ENCODE measurements at places on chromosomes 7 and 10. TPM values are rescaled to one million over a fixed set of nuclear protein-coding genes. Genes with fewer than 3 reads are reported as not detected.

- no peak overlapping the region for H3K27ac ChIP-seq
- no peak for DNase-seq
- H3K4me1 ChIP-seq, result no peaks in the 10 kb centered on the region
- H3K27me3 ChIP-seq, result no peaks in the 10 kb centered on the region
- no peak overlapping the region for H3K4me3 ChIP-seq
Observed at GRCh38 chr7:81710751-81711150, 59.1 kb downstream of the HGF start.

- no peaks in the 10 kb centered on the region for H3K36me3 ChIP-seq
- no peak overlapping the region for H3K27ac ChIP-seq
- H3K4me1 ChIP-seq, result peaks cover 5% of the 10 kb centered on the region
- H3K4me3 ChIP-seq, result no peak overlapping the region
Observed at GRCh38 chr7:42726066-42726785, 185.6 kb downstream of the C7orf25 start.

DNA sequence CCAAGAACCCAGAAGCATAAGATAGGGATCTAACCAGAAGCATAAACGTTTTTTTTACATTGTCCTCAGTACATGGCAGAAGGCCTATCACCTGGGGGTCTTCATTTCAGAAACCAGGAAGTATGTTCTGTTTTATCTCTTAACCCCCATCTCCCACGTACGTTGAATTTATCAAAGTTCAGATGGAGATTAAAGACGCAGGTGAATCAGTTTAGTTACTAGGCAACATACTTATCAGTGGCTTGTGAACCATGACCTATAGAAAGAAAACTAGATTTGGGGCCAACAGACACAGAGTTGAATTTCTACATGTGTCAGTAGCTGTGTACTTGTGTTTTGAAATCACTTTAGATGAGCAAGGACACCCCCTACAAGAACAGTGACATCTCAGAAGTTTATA, 122.7 kb downstream of the GPR158 start:
- H3K4me1 ChIP-seq, result no peaks in the 10 kb centered on the region
- H3K27ac ChIP-seq, result no peak overlapping the region
- DNase-seq, result no peak
- H3K36me3 ChIP-seq, result no peaks in the 10 kb centered on the region
- no peak overlapping the region for H3K4me3 ChIP-seq

DNA sequence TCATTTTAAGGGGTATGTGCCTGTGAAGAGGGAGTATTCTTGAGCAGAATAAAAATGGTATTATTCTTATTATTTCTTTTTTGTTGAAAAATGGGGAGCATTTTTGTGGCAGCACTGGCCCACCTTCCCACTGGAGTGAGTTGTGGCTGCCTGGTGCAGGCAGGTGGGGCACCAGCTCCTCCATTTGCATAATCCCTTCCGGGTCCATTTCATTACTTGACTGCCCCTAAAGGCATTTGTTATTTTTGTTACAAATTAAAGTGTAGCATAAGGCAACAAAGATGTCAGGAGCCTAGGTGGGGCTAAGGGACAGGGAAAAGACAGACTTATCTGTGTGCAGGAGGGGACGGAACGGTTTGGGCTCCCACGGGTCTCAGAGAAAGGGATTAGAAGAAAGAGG, 26.8 kb downstream of the GOLGA7B start:
- DNase-seq, result no peak
- H3K4me1 ChIP-seq, result peaks cover 4% of the 10 kb centered on the region
- no peaks in the 10 kb centered on the region for H3K27me3 ChIP-seq
- H3K4me3 ChIP-seq, result no peak overlapping the region
- no peak overlapping the region for H3K27ac ChIP-seq
- no peaks in the 10 kb centered on the region for H3K36me3 ChIP-seq

DNA sequence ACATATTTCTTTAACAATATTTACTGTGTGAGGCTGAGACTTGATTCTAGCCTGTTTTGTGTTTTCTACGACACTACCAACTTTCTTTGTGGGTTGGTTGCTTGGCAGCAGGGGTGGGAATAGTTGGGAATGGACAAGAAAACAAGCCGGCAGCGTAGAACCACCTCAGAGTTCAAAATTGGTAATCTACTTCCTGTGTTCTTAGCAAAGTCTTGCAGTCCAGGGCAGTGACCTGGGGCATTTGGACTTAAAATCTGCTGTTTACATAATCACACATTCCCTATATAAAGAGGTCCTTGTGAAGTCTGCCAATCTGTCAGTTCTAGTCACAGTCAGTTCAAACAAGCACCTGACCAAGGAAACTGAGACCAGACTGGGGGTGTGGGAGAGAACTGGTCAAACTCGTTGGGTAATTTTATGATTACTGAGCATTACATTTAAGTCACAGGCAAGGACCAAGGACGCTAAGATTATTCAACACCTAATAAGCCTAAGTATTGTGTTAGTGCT, 167.9 kb downstream of the CPEB3 start:
- no peaks in the 10 kb centered on the region for H3K36me3 ChIP-seq
- H3K4me3 ChIP-seq, result no peak overlapping the region
- no peaks in the 10 kb centered on the region for H3K4me1 ChIP-seq
- H3K27me3 ChIP-seq, result no peaks in the 10 kb centered on the region
- no peak for DNase-seq

DNA sequence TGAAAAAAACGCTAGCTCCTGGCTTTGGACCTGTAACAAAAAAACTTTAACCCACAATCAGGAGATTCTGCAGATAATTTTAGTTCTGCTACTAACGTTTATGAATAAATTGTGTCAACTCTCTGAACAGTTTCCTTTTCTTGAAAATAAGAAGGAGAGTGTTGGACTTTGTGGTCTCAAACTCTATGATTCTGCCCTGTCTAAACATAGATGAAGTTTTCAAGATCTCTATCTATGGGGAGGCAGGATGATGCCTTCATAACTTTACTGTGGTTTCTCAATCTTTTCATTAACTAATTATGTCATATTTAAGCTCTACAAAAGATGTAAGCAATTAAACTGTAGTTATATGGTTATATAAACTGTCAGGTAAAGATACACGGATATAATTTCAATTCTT, 162.0 kb downstream of the REEP3 start:
- H3K4me3 ChIP-seq, result no peak overlapping the region
- H3K27ac ChIP-seq, result no peak overlapping the region
- DNase-seq, result no peak
- H3K4me1 ChIP-seq, result no peaks in the 10 kb centered on the region
- H3K36me3 ChIP-seq, result no peaks in the 10 kb centered on the region

DNA sequence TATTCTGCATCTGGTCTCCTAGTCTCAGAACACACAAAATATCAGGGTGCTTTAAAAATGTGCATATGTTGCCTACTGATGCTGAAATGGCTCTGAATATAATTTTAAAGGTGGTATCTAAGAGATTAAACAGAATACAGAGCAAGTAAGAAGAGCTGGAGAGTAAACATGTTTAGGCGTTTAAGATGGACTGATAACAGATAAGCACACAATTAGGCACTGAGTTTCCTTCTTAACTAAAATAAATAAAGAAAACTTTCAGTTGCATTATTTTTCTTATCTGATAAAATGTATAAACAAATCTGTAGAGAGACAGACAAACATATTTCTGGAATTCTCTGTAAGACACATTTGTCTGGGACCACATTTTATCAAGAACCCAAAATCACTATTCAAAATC, 35.6 kb upstream of the DGKB start:
- no peak for DNase-seq
- H3K4me1 ChIP-seq, result no peaks in the 10 kb centered on the region
- H3K4me3 ChIP-seq, result no peak overlapping the region
- H3K36me3 ChIP-seq, result no peaks in the 10 kb centered on the region

DNA sequence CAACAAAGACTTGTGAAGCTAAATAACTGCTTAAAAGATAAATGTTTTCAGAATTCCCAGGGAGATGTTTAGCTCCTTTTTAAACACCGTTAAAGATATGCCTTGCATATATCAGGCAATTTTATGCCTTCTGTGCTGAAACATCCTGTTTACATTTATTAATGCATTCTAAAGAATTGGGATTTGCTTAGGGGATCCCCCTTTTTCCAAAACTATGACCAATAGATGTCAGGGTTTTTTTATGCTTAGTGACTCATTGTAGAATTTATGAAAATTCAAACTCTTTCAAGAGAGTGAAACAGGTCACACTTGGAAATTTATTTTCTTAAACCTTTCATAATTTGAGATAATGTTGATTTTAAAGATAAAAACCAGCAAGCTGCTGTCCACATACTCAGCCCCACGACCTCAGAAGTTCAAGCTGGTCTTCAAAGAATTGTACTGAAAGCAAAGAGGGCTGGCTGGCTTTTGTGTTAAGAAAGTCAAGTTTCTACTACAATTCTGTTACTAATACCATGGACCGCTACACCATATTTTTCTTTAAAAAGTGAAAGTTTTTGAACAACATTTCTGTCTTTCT, 411.8 kb downstream of the ETV1 start:
- H3K4me3 ChIP-seq, result no peak overlapping the region
- no peak for DNase-seq
- no peaks in the 10 kb centered on the region for H3K4me1 ChIP-seq
- H3K27ac ChIP-seq, result no peak overlapping the region

The POLR1F gene
- 21.4 TPM for total RNA-seq

DNA sequence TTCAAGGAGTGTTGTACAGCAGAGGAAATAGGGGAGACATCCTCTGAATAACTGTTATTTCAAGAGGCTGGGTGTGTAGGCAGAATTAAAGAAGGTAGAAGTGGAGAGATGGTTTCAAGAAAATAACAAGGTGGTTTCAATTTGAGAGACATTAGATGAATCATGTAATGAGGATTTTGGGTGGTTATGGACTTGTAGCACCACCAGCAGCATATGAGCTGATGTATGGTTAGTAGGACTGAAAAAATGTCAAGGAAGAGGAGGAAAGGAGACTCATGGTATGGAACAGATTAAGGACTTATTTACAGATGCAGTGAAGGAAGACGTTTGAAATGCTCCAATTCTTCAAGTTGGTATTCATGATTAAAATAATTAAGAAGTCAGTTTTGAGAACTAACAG, 166.2 kb downstream of the EXOC4 start:
- no peak overlapping the region for H3K4me3 ChIP-seq
- no peaks in the 10 kb centered on the region for H3K4me1 ChIP-seq
- no peaks in the 10 kb centered on the region for H3K27me3 ChIP-seq
- DNase-seq, result no peak
- H3K27ac ChIP-seq, result no peak overlapping the region
- peaks cover 4% of the 10 kb centered on the region for H3K36me3 ChIP-seq

DNA sequence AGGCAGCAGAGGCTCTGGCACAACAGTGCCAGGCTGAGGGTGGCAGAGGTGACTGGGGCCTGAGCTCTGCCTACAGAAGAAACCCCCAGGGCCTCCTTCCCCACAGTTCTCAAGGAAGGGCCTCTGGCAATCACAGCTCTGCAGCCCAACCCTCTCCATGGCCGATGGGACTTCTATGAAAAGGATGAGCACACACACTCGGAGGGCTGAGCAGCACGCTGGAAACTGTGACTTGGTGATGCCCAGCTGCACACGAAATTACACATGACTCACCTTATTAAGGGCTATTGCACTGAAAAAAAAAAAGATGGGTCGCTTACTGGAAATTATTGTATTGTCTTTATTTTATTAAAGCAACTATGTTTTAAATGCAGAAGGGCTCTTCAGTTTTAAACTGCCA, 42.9 kb upstream of the LRRC18 start:
- H3K36me3 ChIP-seq, result no peaks in the 10 kb centered on the region
- no peak for DNase-seq
- no peaks in the 10 kb centered on the region for H3K27me3 ChIP-seq
- no peak overlapping the region for H3K4me3 ChIP-seq
- no peak overlapping the region for H3K27ac ChIP-seq
- H3K4me1 ChIP-seq, result peaks cover 17% of the 10 kb centered on the region

- H3K4me3 ChIP-seq, result no peak overlapping the region
- peaks cover 7% of the 10 kb centered on the region for H3K27me3 ChIP-seq
- DNase-seq, result no peak
- no peak overlapping the region for H3K27ac ChIP-seq
- H3K36me3 ChIP-seq, result no peaks in the 10 kb centered on the region
Observed at GRCh38 chr7:128102490-128103291, 71.5 kb upstream of the LRRC4 start.

The DGKI gene
- 75.0 TPM for total RNA-seq

- no peak overlapping the region for H3K27ac ChIP-seq
- no peak overlapping the region for H3K4me3 ChIP-seq
- no peaks in the 10 kb centered on the region for H3K36me3 ChIP-seq
- H3K4me1 ChIP-seq, result no peaks in the 10 kb centered on the region
Observed at GRCh38 chr10:89163265-89163995, 43.7 kb downstream of the CH25H start.

The TMEM248 gene
- total RNA-seq, result 80.6 TPM

The PPP1R9A gene
- total RNA-seq, result 41.4 TPM

The ASB4 gene
- 0.20 TPM for total RNA-seq

GRCh38 chr10:44932517-44933450, 21.6 kb downstream of the TMEM72 start:
- no peaks in the 10 kb centered on the region for H3K36me3 ChIP-seq
- peaks cover 44% of the 10 kb centered on the region for H3K4me1 ChIP-seq
- peak; percentile 68 for DNase-seq
- H3K27me3 ChIP-seq, result no peaks in the 10 kb centered on the region
- no peak overlapping the region for H3K4me3 ChIP-seq
- H3K27ac ChIP-seq, result no peak overlapping the region

GRCh38 chr10:43785252-43785651, 136.6 kb upstream of the ZNF32 start:
- H3K27ac ChIP-seq, result no peak overlapping the region
- H3K36me3 ChIP-seq, result no peaks in the 10 kb centered on the region
- H3K27me3 ChIP-seq, result no peaks in the 10 kb centered on the region
- no peaks in the 10 kb centered on the region for H3K4me1 ChIP-seq
- H3K4me3 ChIP-seq, result no peak overlapping the region

DNA sequence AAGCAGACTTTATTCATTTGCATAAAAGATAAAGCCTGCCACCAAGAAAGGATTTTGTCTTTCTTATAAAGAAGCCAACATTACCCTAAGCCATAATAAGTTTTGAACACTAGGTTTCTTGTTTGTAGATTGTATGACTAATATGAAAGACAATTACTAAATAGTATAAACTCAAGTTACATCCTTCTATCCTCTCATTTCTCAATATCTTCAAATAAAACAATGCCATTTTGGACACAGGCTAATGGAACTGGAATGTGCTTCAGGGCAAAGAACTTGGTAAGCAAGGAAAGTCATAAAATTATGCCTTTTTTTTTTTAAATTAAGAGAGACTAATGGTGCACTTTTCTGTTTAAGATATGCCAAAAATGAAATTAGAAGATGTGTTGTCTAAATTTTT, 137.7 kb downstream of the DKK1 start:
- no peak for DNase-seq
- no peaks in the 10 kb centered on the region for H3K27me3 ChIP-seq

GRCh38 chr10:125409756-125410155, 249.4 kb upstream of the CTBP2 start:
- H3K4me3 ChIP-seq, result no peak overlapping the region
- H3K27me3 ChIP-seq, result no peaks in the 10 kb centered on the region
- no peaks in the 10 kb centered on the region for H3K36me3 ChIP-seq
- H3K4me1 ChIP-seq, result no peaks in the 10 kb centered on the region
- no peak for DNase-seq
